ENCODE measurements at places on chromosomes 2 and 18. TPM values are rescaled to one million over a fixed set of nuclear protein-coding genes. Genes with fewer than 3 reads are reported as not detected.

- DNase-seq = no peak
Observed at GRCh38 chr2:134493797-134494196, 225.0 kb downstream of the TMEM163 start.

- DNase-seq = no peak
Observed at GRCh38 chr2:170798996-170799395, 17.7 kb upstream of the GAD1 start.

DNA sequence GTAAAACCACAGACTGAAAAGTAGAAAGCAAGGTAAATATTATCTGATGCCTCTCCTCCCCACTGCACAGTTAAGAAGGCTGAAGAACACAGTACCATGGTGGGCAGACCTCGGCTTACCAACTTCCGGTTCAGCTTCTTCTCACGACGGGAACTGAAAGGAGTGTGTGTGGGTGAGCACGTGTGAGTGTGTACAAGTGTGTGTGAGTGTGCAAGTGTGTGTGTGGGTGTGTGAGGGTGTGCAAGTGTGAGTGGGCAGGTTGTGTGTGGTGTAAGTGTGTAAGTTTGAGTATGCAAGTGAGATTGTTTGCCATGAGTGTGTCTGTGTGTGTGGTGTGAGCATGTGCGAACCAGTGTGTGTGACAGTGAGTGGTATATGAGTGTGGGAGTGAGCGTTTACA, 103.5 kb downstream of the ADD2 start:
- no peak for DNase-seq

GRCh38 chr18:49911427-49911826, 98.1 kb upstream of the ACAA2 start:
- DNase-seq = no peak

DNA sequence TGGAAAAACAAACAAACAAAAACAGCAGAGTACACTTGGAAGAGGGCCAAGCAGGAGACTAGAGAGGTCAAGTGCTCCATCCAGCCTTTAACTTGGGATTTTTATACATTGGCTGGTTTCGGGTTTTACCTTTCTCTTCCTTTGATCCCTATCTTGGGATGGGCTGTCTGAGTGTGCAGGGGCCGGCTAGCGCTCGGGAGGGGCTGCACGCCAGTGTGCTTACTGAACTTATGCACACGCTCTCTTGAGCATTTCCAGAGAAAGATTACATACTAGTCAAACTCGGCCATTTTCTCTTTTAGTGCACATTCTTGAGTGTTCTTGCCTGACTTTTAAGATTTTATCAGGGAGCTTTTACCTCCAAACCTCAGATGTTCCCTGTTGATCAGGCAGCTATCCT, 707.8 kb downstream of the DSC3 start:
- no peak for DNase-seq

DNA sequence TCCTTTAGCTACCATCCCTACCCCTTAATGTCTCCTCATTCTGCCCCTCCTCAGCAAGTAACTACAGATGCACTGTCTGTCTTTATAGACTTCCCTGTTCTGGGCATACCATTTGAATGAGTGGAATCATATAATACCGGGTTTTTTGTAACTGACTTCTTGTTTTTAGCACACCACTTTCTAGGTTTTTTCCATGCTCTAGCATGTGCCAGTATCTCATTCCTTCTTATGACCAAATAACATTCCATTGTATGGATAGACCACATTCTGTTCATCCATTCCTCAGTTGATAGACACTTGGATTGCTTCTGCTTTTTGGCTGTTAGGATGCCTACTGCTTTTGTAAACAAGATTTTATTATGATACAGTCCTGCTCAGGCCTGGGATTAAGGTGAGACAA, 154.7 kb downstream of the TSN start:
- no peak for DNase-seq

DNA sequence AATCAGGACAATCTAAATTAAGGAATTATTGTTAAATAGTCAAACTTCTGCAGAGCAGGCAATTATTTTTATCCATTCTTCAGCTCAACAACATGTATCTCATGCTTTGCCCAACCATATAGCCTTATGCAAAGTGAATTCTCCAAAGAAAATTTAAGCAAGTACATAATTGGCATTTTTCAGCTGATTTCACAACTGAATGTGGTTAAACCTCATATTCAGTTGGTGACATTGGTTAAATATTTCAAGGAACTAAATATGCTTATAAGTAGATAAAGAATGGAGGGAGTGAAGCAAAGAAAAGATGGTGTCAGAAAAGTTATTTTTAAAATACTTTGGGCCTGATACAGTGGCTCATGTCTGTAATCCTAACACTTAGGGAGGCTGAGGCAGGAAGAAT, 816.2 kb downstream of the NRXN1 start:
- no peak for DNase-seq

GRCh38 chr2:188406414-188406813, 114.7 kb downstream of the GULP1 start:
- DNase-seq = no peak

GRCh38 chr2:131063501-131064283, 29.6 kb downstream of the FAM168B start:
- DNase-seq = no peak

The ABCB11 gene
- 0.66 TPM for total RNA-seq

The GALNT3 gene
- 8.0 TPM for total RNA-seq

The TANK gene
- total RNA-seq = 17.8 TPM

The IL36RN gene
- total RNA-seq = not detected

The GALR1 gene
- total RNA-seq = 0.17 TPM
